Uterus (tissue), 4 donors: ENCODE measurements at places on chromosomes 6 and 20. TPM values are rescaled to one million over a fixed set of nuclear protein-coding genes. Genes with fewer than 3 reads are reported as not detected.

MOCS1 gene
- 30.3 TPM for total RNA-seq

DUSP15 gene
- total RNA-seq = 45.6 TPM

IL17F gene
- total RNA-seq = not detected

PHACTR2 gene
- 85.7 TPM for total RNA-seq

CALHM5 gene
- total RNA-seq = 1.8 TPM

TCP11 gene
- not detected for total RNA-seq

SLPI gene
- total RNA-seq = 11.0 TPM

DNA sequence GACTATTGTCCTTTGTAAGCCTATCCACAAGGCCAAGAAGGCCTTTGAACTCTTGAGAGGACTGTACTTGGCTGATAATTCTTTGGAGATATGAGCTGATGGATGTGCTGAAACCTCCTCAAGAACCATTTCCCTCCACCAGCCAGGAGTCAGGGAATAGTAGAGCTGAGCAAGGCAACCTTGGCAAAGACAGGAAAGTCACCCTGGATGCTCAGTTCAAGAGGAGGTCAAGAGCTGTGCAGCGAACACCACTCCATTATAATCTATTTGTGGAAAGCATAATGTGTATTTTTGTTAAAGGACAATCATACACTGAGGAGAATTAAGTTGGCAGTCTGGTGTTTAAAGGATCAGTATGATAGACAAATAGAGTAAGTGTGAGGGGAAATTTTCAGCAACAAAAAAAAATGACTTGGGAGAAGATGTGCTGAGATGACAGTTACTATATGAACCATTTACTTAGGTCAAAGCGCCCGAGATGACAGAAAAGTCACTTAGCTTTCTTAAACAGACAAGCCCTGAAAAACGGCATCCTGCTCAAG lies 177.2 kb upstream of the COL21A1 start:
- H3K27me3 ChIP-seq = no peaks in the 10 kb centered on the region
- no peak overlapping the region for H3K27ac ChIP-seq
- no peaks in the 10 kb centered on the region for H3K4me1 ChIP-seq
- no peak overlapping the region for H3K4me3 ChIP-seq
- H3K36me3 ChIP-seq = no peaks in the 10 kb centered on the region
- no peak for DNase-seq

- no peaks in the 10 kb centered on the region for H3K36me3 ChIP-seq
- H3K27me3 ChIP-seq = no peaks in the 10 kb centered on the region
- DNase-seq = no peak
- no peak overlapping the region for H3K27ac ChIP-seq
These were observed 22.2 kb downstream of the NHLRC1 start for GRCh38 chr6:18100296-18100695.

GRCh38 chr6:11732036-11732631 lies 46.5 kb downstream of the ADTRP start:
- H3K36me3 ChIP-seq = no peaks in the 10 kb centered on the region
- no peak overlapping the region for H3K4me3 ChIP-seq
- no peaks in the 10 kb centered on the region for H3K27me3 ChIP-seq
- no peaks in the 10 kb centered on the region for H3K4me1 ChIP-seq
- peak; percentile 35 for DNase-seq
- H3K27ac ChIP-seq = peak overlapping the region; percentile 7

DNA sequence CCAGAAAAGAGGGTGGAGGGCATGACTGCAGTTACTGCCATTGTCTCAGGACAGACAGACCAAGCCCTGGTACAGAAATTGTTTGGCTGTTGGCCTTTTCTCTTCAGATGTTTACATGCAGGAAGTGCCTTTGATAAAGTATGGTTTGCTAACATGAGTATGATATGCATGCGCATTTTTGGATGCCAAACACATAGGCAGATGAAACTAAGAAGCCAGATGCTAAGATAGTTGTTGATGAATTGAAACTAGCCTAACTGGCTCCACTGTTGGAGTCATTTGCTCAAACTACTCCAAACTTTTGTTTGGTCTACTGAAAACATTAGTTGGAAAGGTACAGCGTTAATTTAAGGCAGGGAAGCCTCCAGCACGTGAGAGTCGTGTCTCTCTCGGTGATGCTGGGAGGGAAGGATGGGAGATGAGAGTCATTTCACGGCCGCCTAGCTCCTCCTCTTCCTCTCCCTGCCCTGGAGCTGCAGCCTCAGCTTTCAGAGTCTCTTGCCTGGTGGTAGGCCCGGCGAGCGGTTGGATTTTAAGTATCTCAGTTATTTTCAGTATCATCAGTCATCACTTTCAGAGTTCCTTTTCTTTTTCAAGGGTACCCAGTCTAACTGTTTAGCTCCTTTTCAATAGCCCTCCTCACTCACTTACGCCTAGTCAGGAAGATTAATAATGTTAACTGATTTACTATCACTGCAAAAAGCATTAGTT lies 29.7 kb downstream of the RREB1 start:
- no peaks in the 10 kb centered on the region for H3K27me3 ChIP-seq
- peak; percentile 50 for DNase-seq
- no peaks in the 10 kb centered on the region for H3K36me3 ChIP-seq
- peak overlapping the region; percentile 85 for H3K27ac ChIP-seq
- H3K4me1 ChIP-seq = peaks cover 7% of the 10 kb centered on the region

DNA sequence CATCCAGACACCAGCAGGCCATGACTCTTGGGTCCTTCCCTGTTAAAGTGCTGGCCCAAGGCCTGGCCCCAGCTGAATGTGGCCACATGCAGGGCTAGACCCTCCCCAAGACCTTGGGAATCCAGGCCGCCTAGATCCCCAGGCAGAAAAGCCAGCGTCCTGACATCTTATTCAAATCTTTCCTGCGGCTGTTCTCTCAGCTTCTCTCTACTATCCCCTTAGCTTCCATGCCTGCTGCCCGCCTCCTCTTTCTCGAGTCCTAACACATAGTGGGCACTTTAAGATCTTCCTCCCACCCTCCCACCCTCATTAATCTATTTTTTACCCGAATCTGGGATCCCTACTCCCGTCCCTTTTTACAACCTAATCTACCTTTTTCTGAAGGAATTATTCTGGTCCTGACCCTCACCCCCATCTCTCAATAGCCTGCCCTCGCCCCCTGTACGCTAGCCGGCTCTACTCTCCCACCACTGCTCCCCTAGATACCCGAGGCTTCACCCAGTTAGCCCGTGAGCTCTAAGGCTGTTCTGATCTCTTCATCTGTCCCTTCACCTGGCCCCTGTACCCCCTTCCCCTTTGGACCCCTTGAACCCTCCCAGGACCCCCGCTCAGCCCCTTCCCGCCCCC lies at the start of gene CCHCR1:
Gene CCHCR1 (minus strand): TSS at position 290 of the 627 bp plus-strand sequence. CDS start 202 bp downstream, at position 88.
- H3K36me3 ChIP-seq = no peaks in the 10 kb centered on the region
- H3K27ac ChIP-seq = peak within 1 kb of the TSS; percentile 87
- no peaks in the 10 kb centered on the region for H3K27me3 ChIP-seq
- no peaks in the 10 kb centered on the region for H3K4me1 ChIP-seq
- H3K4me3 ChIP-seq = peak within 1 kb of the TSS; percentile 69
- no peak for DNase-seq

- H3K4me1 ChIP-seq = peaks cover 22% of the 10 kb centered on the region
- no peak overlapping the region for H3K27ac ChIP-seq
- H3K27me3 ChIP-seq = peaks cover 85% of the 10 kb centered on the region
- no peak for DNase-seq
- H3K4me3 ChIP-seq = no peak overlapping the region
These were observed 3.9 kb upstream of the NKX2-2 start for GRCh38 chr20:21517566-21518277.

DNA sequence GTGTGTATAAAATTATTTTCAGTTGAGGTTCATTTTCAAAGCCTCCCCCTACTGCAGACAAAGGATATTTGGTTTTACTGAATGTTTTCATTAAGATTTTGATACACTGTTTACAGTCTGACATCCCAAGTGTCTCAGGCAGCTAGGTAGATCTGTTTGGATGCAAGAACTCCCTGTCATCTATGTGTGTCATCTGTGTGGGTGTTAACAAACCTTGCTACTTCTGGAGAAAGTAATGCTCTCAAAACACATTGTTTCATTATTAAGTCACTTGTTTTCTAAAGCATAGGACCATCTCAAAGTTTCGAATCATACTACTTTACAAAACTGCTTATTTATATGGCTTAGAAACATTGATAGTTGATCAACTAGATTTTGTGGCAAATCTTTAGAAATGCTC lies 114.5 kb upstream of the TMEM170B start:
- H3K27me3 ChIP-seq = no peaks in the 10 kb centered on the region
- peak overlapping the region; percentile 48 for H3K27ac ChIP-seq
- no peaks in the 10 kb centered on the region for H3K4me1 ChIP-seq
- no peak for DNase-seq
- H3K36me3 ChIP-seq = no peaks in the 10 kb centered on the region

DNA sequence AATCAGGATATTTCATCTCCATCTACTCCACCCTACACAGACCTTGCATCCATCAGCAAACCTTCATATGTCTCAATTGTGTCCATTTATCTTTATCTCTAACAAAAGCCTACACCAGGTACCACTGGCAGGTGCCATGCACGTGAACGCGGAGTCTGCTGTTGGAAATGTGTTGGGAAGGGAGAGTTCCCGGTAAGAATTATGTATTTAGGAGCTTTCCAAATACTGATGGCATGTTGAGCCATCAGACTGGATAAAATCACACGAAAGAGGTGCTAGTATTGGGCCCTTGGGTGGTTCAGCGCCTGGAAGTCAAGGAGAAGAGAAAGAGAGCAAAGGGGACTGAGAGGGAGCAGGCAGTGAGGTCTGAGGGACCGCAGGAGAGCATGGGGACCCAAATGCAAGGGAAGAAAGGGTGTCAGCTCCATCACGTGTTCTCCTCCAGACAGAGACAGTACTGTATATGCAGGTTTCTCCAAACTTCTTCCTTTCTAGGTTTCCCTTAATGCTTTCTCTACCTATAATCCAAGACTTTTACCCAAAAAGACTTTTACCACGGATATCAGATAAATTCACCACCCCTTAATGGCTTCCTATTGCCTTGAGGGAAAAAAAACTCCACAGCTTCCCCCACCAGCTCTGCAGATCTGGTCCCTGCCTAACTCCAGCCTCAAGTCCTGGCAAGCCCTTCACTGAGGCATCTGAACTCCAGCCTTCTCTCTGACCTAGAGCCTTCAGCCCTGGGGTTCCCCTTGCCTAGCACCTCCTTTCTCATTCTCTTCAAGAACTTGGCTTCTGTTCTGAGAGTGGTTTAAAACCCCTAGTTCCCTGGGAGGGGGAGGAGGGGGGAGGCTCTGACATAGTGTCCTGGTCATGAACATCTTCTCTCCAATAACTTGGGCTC lies 4.8 kb upstream of the ZNF217 start:
- no peaks in the 10 kb centered on the region for H3K4me1 ChIP-seq
- H3K4me3 ChIP-seq = no peak overlapping the region
- H3K27me3 ChIP-seq = no peaks in the 10 kb centered on the region
- no peaks in the 10 kb centered on the region for H3K36me3 ChIP-seq
- H3K27ac ChIP-seq = no peak overlapping the region

- no peak overlapping the region for H3K4me3 ChIP-seq
- no peak for DNase-seq
- no peaks in the 10 kb centered on the region for H3K4me1 ChIP-seq
- H3K27me3 ChIP-seq = no peaks in the 10 kb centered on the region
These were observed 25.4 kb downstream of the ANKEF1 start for GRCh38 chr20:10060226-10060625.

DNA sequence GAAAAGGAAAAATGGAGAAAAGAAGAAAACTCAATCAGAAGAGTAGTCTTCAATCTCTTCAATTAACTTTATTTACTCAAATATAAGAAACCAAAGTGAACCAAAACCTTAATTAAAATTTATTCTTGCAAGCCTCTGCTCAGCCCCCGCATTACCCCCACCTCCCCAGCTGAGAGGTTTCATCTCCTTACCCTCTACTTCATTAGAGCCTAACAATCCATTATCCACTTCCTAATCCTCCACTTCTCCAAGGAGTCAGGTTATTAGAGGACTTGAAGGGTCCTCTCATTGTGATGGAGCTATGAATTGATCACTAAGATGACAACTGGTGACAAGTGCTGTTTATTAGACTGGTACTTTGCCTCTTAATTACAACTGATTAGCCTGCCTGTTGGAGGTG lies 956.5 kb downstream of the TFAP2A start:
- no peaks in the 10 kb centered on the region for H3K36me3 ChIP-seq
- no peak overlapping the region for H3K27ac ChIP-seq
- DNase-seq = no peak
- H3K27me3 ChIP-seq = no peaks in the 10 kb centered on the region

DNA sequence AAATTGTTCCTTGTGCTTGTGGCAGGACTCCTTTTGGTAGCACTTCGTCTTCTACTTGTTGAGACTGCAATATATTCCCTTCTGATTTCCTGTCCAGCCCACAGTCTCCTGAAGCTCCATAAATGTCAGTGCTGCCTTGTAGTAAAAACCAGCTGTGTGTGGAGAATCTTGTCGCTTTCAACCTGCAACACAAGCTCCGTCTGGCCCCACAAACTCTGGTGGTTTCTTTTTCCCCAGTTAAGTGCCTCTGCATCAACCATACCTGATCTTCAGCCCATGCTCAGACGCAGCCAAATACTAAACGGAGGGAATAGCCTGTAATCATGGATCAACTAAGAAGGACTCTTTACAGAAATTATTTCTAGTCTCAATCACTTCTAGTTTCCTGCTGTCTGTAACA lies 1133.3 kb upstream of the ADGRB3 start:
- H3K4me1 ChIP-seq = no peaks in the 10 kb centered on the region
- H3K36me3 ChIP-seq = no peaks in the 10 kb centered on the region
- no peak for DNase-seq
- no peak overlapping the region for H3K4me3 ChIP-seq

DNA sequence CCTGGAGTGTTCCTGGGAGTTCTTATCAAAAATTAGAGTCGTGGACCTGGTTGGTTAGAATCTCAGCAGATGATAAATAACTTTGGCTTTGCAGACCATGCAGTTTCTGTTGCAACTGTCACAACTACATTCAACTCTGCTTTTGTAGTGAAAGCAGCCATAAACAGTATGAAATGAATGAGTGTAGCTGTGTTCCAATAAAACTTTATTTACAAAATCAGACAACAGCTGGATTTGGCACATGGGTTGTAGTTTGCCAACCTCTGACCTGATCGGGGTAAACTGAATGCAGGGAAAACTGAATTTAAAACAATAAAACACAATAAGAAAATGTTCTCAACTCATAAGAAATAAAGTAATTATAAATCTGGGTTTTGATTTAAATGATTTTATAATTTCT lies 513.8 kb downstream of the CDKAL1 start:
- no peaks in the 10 kb centered on the region for H3K36me3 ChIP-seq
- no peaks in the 10 kb centered on the region for H3K27me3 ChIP-seq
- H3K4me1 ChIP-seq = no peaks in the 10 kb centered on the region
- no peak for DNase-seq
- no peak overlapping the region for H3K4me3 ChIP-seq

GRCh38 chr6:149320796-149321195 lies 3.3 kb downstream of the TAB2 start:
- H3K27me3 ChIP-seq = no peaks in the 10 kb centered on the region
- H3K27ac ChIP-seq = no peak overlapping the region
- H3K4me1 ChIP-seq = peaks cover 4% of the 10 kb centered on the region
- no peaks in the 10 kb centered on the region for H3K36me3 ChIP-seq
- H3K4me3 ChIP-seq = no peak overlapping the region

DNA sequence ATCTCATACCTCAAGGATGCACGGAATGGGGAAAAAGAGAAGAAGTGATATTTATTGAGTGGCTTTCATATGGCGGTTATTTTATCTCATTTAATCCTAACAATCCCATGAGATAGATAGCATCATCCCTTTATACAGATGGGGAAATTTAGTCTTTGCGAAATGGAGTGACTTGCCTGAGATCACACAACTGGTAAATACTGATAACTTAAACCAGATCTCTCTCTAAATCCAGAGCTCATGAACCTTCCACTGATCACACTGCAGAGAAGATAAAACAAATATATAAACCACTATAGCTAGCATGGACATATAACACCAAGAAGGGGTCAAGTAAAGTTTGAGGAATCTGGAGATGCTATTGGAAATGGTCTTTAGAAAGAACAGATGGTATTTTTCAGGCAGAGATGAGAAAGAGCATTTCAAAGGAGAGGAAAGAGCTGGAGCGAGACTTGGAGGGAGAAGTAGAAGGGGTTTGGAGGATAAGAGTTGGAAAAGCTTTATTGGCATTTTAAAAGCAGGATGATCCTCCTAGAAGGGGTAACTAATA lies 139.8 kb upstream of the TNFAIP3 start:
- H3K4me3 ChIP-seq = no peak overlapping the region
- DNase-seq = no peak
- H3K36me3 ChIP-seq = no peaks in the 10 kb centered on the region
- no peaks in the 10 kb centered on the region for H3K4me1 ChIP-seq
